Spinal cord (tissue), 10 donors: ENCODE measurements at places on chromosomes 6 and 20. TPM values are rescaled to one million over a fixed set of nuclear protein-coding genes. Genes with fewer than 3 reads are reported as not detected.

- no peaks in the 10 kb centered on the region for H3K36me3 ChIP-seq
- no peak overlapping the region for H3K27ac ChIP-seq
- H3K27me3 ChIP-seq = no peaks in the 10 kb centered on the region
- no peak overlapping the region for H3K4me3 ChIP-seq
- H3K4me1 ChIP-seq = no peaks in the 10 kb centered on the region
Observed at GRCh38 chr20:8918145-8918544, 150.7 kb upstream of the PLCB4 start.

GRCh38 chr6:144588697-144589325 lies 303.7 kb downstream of the UTRN start:
- no peaks in the 10 kb centered on the region for H3K36me3 ChIP-seq
- H3K27ac ChIP-seq = no peak overlapping the region

WFDC12 gene
- total RNA-seq = not detected

GRCh38 chr6:88135578-88136114 lies 30.5 kb downstream of the CNR1 start:
- no peaks in the 10 kb centered on the region for H3K4me1 ChIP-seq
- no peaks in the 10 kb centered on the region for H3K36me3 ChIP-seq
- H3K27ac ChIP-seq = no peak overlapping the region
- no peaks in the 10 kb centered on the region for H3K27me3 ChIP-seq
- DNase-seq = no peak

DNA sequence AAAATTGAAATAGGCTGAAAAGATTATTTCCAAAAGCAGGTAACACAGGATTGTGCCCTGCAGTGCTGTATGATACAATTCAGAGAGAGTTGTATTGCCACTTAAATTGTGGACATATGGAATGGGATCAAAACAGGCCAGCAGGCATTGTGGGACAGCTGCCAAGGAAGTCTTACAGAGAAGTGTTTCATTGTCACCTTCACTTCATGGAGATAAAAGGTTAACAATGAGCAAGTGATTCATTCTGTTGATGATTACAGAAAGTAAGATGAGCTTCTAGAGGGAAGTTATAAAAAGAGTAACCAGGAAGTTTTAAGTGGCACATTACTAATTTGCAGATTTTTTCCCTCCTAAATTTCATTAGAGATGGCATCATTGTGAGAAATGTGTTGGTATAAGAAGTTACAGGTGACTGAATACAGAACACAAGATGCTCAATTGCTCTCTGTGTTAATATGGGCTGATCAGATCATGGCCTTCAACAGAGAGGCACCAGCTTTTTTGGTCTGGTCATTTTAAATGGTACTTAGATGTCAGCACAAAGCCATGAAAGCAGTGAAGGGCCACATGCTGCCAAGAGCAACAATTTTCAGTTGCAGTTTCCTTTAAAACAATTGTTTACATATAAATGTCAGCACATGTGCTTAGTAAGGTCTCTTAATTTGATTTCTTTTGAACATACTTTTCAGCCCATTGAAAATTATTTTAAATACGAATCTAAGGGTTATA lies 402.5 kb upstream of the FKBP1C start:
- no peak overlapping the region for H3K27ac ChIP-seq
- no peaks in the 10 kb centered on the region for H3K27me3 ChIP-seq
- no peaks in the 10 kb centered on the region for H3K4me1 ChIP-seq

- H3K4me3 ChIP-seq = no peak overlapping the region
- H3K4me1 ChIP-seq = peaks cover 5% of the 10 kb centered on the region
- H3K27ac ChIP-seq = no peak overlapping the region
- no peak for DNase-seq
- H3K36me3 ChIP-seq = peaks cover 10% of the 10 kb centered on the region
Observed at GRCh38 chr20:62676976-62677375, 31.7 kb upstream of the NTSR1 start.

DNA sequence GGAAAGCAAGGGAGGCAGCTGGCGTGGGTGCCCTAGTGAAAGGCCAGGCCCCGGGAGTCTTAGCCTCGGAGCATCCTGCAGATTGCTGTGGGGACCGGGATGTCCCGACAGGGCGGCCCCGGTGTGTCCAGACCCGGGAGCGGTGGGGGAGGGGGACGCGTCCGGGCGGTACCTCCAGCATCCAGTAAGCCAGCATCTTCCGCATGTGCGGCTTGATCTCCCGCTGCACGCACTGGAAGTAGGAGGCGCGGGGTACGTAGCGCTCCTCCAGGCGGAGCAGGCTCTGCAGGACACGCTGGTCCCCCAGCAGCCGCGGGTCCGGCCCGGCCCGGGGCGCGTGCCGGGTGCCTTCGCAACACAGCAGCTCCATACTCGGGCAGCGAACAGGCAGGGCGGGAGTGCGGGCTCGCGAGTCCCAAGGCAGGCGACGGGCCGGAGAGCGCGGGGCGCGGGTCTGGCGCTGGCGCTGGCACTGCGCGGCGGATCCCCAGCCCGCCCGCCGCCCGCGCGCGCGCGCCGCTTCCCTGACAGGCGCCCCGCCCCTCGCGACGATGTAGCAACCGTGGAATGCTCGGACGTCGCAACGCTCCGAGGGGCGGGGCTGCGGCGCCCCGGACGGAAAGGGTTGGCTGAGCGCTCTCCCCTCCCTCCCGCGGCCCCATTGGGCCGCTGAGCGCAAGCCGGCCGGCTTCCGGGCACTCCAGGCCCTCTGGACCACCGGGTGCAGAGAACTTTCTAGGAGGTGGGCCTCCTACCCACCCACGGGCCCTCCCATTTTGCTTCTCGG lies at the start of gene CCND3:
Gene CCND3, minus strand, starts transcription at position 529 of the 787 bp plus-strand sequence. Its CDS starts 159 bp downstream, at position 370.
- peaks cover 41% of the 10 kb centered on the region for H3K4me1 ChIP-seq
- H3K4me3 ChIP-seq = peak within 1 kb of the TSS; percentile 90
- peaks cover 7% of the 10 kb centered on the region for H3K36me3 ChIP-seq
- DNase-seq = peak; percentile 97

DNA sequence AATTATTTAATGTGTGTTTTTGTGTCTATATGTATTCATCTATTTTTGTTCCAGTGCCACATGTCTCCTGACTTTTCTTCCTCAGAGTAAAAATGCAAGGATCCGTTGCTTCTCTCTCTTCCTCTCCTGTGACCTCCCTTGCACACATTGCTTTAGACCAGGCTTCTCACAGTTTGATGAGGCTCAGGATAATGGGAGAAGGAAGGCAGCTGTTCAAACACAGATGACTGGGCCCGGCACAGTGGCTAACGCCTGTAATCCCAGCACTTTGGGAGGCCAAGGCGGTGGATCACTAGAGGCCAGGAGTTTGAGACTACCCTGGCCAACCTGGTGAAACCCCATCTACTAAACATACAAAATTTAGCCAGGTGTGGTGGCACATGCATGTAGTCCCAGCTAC lies 241.9 kb downstream of the SAMD5 start:
- H3K36me3 ChIP-seq = no peaks in the 10 kb centered on the region
- DNase-seq = no peak
- H3K27ac ChIP-seq = no peak overlapping the region
- no peaks in the 10 kb centered on the region for H3K4me1 ChIP-seq

DNA sequence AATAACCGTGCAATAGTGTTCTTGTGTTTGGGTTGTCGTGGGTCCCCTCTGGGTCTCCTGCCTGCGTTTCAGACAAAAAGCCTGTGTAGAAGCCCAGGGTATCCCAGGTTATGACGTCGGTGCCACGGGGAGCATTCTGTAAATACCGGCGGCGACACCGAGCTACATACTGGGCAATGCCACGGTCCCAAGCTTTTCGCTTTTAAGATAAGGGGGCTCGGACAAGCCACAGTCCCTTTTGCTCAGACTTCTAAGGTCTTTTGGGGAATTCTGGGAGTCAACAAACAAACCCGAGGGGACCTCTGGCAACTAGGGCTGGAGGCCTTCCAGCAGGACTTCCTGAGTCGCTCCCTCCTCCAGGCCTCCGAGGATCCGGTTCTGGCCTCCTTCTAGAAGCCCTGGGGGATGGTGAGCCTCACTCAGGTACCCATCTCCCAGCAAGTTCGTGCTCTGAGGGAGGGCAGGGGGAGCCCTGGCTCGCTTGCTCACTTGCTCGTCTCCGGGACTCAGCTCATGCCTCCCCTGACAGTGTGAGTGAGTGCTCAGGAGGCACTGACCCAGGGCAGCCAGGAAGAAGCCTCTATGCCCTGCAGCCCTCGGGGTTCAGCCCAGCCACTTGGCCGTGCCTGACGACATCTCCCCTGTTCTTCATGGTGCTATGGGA lies 62.4 kb upstream of the MRPS10 start:
- H3K27ac ChIP-seq = no peak overlapping the region
- H3K27me3 ChIP-seq = no peaks in the 10 kb centered on the region
- H3K36me3 ChIP-seq = peaks cover 12% of the 10 kb centered on the region
- H3K4me3 ChIP-seq = no peak overlapping the region

DNA sequence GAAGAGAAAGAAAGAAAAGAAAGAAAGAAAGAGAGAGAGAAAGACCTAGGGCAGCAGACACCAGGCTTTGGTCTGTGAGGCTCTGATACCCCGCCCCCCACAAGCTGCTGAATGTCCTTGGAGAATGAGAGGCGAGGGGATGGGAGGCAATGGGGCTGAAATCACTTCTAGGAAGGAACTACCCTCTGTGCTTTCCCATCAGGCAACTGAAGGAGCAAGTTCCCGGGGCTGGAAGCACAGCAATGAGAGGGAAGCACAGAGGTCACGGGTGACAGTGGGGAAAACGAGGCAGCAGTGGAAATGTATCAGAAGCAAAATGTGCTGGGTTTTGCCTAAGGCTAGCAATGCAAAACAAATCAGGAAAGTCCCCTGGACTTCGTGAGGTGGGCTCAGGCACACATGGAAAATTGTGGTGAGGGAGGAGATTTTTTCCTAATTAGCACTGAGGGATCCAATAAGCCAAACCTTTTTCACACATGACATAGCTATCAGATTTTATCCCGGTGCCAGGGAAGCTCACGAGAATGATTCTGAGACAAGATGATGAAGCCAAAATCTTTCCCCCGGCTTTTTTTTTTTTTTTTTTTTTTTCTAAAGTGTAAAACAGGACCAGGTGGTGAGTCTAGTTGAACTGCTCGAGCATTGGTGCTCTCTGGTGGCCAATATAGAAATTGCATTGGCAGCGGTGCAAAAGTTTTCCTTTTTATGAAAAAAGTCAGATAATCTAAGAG lies 16.8 kb upstream of the ARFGEF2 start:
- H3K4me3 ChIP-seq = no peak overlapping the region
- peak; percentile 92 for DNase-seq

GRCh38 chr20:53212018-53212417 lies 239.9 kb downstream of the TSHZ2 start:
- DNase-seq = no peak
- H3K27me3 ChIP-seq = no peaks in the 10 kb centered on the region
- H3K4me3 ChIP-seq = no peak overlapping the region
- H3K36me3 ChIP-seq = no peaks in the 10 kb centered on the region
- H3K4me1 ChIP-seq = peaks cover 5% of the 10 kb centered on the region
- no peak overlapping the region for H3K27ac ChIP-seq

DNA sequence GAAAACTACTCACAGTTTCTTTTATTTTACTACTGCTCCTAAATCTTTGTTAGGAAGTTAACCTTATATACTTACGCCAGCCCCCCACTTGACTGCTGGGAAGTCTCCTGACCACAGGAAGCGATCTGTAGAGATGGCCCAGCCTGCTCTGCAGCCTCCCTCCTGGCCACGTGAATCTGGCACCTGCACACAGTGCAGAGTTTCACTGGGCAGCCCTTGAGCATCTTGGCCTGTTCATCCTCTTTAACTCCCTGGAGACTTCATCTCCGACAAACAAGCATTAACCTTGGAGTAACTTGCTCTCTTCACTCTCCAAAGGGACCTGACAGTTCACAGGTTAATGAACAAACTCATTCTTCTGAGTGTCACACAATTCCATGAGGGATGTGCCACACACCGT lies 294.1 kb downstream of the BTBD9 start:
- DNase-seq = no peak
- no peak overlapping the region for H3K4me3 ChIP-seq
- no peaks in the 10 kb centered on the region for H3K36me3 ChIP-seq
- H3K4me1 ChIP-seq = peaks cover 7% of the 10 kb centered on the region

DNA sequence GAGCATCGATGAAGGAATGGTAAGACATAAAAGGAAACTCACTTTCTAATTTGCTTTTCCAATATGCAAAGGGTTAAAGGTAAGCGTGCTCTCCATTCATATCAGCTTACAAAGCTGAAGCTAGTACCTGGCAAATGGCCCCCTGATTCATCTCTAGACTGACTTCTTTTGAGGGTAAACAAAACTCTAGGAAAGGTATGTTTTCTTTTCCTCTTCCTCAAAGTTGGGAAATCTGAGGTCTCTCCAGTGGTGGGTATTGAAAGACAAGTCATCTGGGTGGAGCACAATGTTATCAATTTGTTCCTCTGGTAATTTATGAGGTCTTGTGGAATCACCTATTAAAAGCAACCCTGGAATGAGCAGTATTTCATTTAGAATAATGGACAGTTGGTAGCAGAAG lies 7.9 kb upstream of the FBXO30 start:
- no peaks in the 10 kb centered on the region for H3K27me3 ChIP-seq
- no peaks in the 10 kb centered on the region for H3K4me1 ChIP-seq
- no peak overlapping the region for H3K27ac ChIP-seq
- H3K36me3 ChIP-seq = no peaks in the 10 kb centered on the region
- no peak for DNase-seq

DNA sequence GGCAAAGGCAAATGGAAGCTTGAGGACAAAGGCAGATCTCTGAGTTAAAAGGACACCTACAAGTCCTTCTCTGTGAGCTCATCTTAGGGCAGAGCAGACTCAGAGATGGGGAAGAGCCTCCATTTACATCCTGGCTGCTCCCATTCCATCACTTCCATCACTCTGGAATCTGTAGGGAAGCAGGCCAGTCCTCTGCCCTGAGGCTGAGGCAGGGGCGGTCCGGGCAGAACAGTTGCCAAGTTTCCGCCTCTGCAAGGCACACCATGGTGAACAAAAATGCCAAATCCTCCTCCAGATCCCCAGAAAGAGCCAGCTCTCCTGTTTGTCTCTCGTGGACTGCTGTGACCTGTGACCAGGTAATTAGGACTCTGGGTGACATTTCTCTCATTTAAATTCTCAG lies 209.6 kb upstream of the SSTR4 start:
- H3K27ac ChIP-seq = no peak overlapping the region
- H3K36me3 ChIP-seq = no peaks in the 10 kb centered on the region
- DNase-seq = no peak
- H3K4me1 ChIP-seq = peaks cover 14% of the 10 kb centered on the region

DNA sequence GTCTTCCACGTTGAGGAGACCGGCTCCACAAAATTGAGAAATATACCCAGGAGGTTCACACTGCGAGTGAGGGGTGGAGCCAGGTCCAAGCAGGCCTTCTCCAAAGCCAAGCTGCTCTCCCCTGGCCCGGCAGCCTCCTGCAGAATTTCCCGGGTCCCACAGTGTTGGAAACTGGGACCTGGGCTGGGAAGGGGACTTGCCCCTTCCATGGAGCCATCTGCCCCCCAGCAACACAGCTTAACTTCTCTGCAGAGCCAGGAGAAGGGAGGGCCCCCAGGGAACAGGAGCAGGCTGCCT lies 35.4 kb downstream of the MDFI start:
- H3K4me1 ChIP-seq = peaks cover 24% of the 10 kb centered on the region
- DNase-seq = no peak
- H3K27me3 ChIP-seq = peaks cover 2% of the 10 kb centered on the region
- H3K27ac ChIP-seq = no peak overlapping the region

- no peak overlapping the region for H3K27ac ChIP-seq
- peaks cover 11% of the 10 kb centered on the region for H3K36me3 ChIP-seq
- H3K4me3 ChIP-seq = no peak overlapping the region
- peaks cover 28% of the 10 kb centered on the region for H3K27me3 ChIP-seq
- H3K4me1 ChIP-seq = peaks cover 29% of the 10 kb centered on the region
Observed at GRCh38 chr20:667351-668034, 8.1 kb downstream of the SCRT2 start.
